Hematopoietic multipotent progenitor cell (in vitro differentiated cells): ENCODE measurements at places on chromosomes 7 and 10.

- peak; percentile 60 for DNase-seq
These were observed 86.1 kb upstream of the DNAJB6 start for GRCh38 chr7:157250605-157251228.

- no peak for DNase-seq
These were observed 70.4 kb downstream of the TCF7L2 start for GRCh38 chr10:113020475-113020753.

GRCh38 chr7:21472029-21472428 lies 44.1 kb downstream of the SP4 start:
- no peak for DNase-seq

DNA sequence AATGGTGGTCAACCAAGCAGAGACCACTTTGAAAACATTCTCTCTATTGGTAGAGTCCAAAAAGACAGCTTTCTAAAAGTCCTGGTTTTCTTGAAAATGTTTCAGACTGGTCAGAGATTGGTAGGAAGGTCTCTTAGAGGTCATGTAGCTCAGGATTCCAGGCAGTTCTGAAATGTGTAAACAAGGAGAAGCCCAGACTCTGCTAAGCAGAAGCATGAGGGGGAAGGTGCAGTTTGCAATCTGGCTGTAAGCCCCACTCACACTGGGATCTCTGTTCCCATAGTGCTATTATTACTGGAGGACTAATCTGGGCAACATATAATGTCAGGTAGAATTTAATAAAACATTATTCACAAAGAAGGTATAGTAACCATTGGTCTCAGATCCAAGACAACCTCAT lies 101.1 kb downstream of the MAGI2 start:
- no peak for DNase-seq

- no peak for DNase-seq
These were observed 197.8 kb upstream of the TCF7L2 start for GRCh38 chr10:112752288-112752687.

DNA sequence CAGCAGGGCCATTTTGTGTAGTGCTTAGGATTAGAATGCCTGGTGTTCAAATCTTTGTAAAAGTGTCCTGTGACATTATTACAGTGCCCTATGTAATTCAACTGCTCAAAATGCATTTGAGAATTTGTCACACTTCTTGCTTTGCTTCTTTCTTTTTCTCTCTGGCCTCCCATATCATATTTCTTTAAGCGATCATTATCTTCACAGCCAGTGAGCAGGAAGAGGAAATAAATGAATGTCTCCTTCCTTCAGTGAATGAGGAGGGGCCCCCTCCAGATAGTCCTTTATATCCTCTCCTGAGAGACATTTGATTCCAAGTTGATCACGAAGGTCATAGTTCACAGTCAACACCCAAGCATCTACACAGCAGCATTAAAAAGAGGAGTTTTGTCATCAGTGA lies 425.1 kb upstream of the NPVF start:
- DNase-seq: no peak

DNA sequence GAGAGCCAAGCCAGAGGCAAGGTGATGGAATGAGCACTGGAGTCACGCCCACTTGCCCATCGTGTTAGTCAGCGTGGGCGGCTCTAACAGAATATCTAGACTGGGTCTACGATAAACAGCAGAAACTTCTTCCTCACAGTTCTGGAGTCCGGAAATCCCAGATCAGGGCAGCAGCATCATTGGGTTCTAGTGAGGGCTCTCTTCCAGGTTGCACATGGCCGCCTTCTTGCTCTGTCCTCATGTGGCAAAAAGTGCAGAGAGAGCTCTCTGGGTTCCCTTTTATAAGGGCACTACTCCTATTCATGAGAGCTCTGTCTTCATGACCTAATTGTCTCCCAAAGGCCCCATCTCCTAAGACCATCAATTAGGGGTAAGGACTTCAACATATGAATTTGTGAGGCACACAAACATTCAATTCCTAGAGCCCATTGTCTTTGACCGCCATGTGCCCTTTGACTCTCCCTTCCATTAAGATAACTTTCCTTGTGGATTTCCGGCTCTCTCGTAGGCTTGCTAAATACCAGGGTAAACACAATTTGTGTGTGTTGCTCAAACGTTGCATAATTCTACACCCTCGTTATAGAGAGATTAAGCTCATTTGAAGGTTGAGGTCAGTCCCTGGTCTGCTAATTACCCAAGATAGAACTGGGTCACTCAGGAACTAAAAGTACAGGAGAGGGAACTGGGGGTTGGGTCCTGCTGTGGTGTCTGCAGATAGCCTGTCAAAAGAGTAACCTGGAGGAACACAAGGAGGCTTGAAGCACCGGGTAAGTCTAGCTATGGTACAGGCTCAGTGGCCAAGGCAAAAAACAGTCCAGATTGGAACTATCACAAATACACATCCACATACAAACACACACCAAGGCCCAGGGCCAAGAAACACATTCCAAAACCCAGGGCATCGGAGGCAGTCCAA lies 28.7 kb upstream of the USP6NL start:
- no peak for DNase-seq

- no peak for DNase-seq
These were observed 1112.3 kb downstream of the GATA3 start for GRCh38 chr10:9166770-9167169.

DNA sequence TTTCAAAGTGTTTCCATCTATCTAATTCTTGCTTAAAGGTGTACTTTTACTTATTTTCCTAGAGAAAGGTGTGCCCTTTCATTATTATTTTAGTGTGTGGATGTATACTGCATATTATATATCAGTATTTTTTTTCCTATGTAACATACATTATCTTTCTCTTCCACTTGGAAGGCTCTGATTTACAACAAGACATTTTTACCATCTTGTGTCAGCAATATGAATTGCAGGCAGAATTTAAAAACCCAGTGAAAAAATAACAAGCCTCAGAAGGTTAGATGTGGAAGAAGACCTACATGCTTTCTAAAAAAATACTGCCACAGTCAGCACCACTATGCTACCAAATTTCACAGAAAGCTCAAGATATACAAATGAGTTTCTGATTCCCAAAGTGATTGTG lies 327.7 kb upstream of the STEAP1 start:
- DNase-seq: no peak

- DNase-seq: no peak
These were observed 1219.4 kb downstream of the TYW1 start for GRCh38 chr7:68216051-68216450.

GRCh38 chr7:84701524-84702306 lies 485.1 kb downstream of the SEMA3D start:
- no peak for DNase-seq

- no peak for DNase-seq
These were observed 11.4 kb upstream of the HSPA12A start for GRCh38 chr10:116753759-116754158.

DNA sequence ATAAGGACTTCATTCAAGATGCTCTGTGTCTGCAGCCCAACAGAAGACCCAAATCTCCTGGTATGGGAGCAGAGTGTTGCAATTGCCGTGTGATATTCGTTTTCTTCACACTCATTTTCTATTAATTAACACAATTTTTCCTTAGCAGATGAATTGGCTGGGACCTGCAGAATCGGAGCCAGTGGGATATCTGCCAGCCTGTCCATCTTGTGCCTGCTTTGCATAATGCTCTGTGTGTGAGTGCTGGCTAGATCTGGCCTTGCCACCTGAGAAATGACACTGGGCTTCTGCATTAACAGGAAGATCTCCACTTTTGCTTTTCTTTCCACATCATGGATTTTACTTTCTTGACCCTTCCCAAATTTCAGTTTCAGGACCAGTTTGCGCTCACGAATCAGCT lies 70.4 kb upstream of the GPR158 start:
- DNase-seq: no peak

DNA sequence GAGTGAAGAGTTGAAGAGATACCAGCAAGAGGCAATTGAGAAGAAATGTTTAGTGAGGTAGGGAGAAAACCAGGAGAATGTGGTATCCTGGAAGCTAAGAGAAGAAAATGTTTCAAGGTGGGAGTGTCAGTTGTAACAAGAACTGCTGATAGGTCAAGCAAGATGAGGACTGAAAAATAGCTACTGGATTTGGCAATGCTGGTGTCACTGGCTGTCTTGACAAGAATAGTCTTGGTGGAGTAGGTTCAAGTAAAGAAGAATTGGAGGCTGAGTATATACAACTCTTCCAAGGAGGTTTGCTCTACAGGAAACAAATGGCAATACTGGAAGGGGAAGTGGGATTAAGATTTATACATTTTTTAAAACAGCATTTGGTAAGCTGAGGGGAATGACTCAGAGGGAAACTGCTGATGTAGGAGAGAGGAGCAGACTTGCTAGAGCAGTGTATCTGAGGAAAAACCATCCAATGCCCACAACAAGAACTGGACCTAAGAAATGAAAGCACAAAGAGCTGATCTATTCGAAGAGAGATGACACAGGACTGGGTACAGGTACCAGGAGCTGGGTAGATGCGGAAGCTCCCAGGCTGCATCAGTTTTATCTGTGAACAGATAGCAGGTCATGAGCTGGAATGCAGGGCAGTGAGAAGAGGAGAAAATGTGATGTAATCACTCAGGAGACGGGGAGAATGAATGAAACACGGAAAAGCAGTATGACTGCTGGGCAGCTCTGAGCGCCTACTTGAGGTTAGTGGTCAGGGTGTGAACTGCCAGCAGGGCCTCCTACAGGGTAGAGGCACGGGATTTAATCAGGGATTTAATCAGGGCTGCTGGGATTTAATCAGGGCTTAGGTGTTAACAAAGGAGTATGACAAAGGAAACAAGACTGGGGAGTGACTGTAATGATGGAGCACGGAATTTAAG lies 34.5 kb downstream of the FAM25A start:
- DNase-seq: no peak

DNA sequence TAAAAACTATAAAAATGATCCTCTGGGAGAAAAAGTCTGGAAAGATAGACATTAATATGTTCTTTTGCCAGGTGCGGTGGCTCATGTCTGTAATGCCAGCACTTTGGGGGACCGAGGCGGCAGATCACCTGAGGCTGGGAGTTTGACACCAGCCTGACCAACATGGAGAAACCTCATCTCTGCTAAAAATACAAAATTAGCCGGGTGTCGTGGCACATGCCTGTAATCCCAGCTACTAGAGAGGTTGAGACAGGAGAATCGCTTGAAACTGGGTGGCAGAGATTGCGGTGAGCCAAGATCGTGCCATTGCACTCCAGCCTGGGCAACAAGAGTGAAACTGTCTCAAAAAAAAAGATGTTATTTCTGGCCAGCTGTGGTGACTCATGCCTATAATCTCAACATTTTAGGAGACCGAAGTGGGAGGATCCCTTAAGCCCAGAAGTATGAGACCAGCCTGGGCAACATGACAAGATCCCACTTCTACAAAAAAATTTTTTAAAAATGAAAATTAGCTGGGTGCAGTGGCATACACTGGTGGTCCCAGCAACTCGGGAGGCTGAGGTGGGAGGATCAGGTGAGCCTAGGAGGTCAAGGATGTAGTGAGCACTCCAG lies 101.9 kb upstream of the LRRN3 start:
- no peak for DNase-seq

- DNase-seq: no peak
These were observed 34.5 kb upstream of the TAC1 start for GRCh38 chr7:97697396-97697795.

DNA sequence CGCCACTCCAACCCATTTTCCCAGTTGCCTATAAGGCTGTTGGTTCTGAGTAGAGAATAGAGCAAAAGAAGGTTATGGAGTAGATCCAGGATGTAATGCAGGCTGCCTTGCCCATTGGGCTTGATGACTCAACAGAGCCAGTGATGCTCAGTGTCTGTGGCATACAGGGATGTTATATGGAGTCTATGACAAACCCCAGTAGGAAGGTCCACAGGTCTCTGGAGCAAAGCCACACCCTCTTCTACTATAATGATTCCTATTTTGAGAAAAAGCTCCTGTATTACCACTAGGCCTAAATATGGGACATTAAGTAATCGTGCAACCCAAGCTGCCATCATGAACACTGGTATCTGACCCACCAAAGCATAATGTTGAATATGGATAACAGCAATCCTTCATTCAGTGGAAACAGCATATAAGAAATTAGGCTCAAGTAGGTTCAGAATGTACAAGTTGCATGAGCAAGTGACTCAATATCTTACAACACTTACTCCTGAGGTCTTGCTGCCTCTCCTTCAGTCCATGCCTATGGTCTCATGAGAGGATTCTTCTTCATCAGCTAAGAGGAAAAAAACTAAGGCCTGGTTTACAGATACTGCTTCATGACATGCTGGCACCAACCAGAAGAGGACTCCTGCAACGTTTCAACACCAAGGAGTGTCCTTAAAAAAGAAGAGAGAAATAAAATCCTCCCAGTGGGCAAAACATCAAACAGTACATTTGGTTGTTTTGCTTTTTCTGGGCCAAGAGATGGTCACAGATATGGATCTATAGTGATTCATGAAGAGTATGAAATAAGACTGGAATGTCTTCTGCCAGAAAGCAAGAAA lies 14.8 kb upstream of the FHIP2A start:
- DNase-seq: no peak

DNA sequence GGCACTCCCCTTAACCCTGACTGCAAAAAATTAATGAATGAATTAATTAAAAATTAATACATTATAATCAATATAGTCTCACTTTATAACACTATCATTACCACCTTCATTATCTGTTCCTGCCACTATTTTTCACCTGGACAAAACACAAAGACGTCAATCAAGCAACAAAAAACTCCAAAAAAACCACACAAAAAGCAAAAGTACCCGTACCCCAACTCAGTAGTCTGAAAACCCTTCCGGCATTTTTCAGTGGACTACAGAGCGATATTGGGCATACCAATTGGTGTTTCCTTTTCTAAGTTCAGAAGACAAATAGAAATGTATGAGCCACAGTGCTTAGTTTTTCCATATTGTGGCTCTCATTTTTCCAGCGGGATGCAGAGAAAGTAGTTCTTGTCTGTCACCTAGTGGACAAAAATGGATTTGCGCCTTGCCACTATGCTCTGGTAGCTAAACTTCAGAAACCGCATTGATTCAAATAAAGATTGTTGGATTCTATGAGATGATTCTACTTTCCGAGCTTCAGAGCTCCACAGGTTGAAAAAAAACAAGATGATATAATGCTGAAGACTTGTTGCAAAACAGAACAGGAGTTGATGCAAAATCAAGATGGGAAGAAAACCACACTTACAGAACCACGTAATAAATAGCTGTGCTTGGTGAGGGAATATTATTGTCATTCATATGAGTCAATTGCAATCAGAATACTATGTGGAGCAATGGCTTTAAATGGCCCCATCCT lies 50.6 kb upstream of the ITGB1 start:
- DNase-seq: peak; percentile 39

- DNase-seq: no peak
These were observed 1.1 kb upstream of the SFXN4 start for GRCh38 chr10:119166564-119166963.

GRCh38 chr7:144529269-144529926 lies 125.9 kb upstream of the NOBOX start:
- DNase-seq: no peak

- DNase-seq: no peak
These were observed 38.1 kb downstream of the PRPS1L1 start for GRCh38 chr7:17989546-17989945.

GRCh38 chr10:50618624-50619023 lies 5.1 kb downstream of the SGMS1 start:
- DNase-seq: no peak

DNA sequence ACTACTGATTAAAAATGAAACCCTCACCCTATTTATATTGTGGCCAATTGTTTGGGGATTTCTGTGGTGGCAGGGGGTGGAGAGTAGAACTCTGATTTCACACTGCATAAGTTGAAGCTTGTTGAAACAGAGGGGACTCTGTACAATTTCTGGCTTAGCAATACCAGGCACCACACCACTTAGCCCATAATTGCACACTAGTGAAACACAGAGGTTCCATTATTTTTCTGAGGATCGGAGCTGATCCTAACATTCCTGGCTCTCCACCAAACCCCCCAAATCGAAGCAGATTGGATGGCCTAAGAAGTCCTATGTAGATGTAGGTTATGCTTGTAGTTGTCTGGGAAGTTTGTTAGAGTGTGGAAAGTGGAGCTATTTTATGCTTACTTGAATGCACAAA lies 47.0 kb downstream of the PTN start:
- DNase-seq: no peak
